ENCODE measurements at places on chromosomes 6 and 20.

DNA sequence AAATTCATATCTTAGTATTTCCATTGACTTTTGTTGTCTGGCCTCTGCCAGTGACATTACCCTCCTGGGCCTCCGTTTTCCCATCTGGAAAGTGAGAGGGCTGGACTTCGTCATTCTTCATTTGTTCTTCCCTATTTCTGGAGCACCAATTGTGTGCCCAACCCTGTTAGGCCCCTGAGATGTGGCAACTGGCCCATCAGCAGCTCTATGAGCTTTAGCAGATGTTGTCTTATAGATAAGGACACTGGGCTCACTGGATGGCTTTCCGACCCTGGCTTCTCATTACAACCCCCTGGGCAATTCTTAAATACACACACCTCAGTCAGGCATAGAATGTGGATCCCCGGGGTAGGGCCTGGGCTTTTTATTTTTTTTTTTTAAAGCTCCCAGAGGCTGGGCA, 14.7 kb downstream of the PABPC1L start:
- no peak for DNase-seq
- no peak overlapping the region for H3K4me3 ChIP-seq
- no peaks in the 10 kb centered on the region for H3K27me3 ChIP-seq
- no peaks in the 10 kb centered on the region for H3K4me1 ChIP-seq

DNA sequence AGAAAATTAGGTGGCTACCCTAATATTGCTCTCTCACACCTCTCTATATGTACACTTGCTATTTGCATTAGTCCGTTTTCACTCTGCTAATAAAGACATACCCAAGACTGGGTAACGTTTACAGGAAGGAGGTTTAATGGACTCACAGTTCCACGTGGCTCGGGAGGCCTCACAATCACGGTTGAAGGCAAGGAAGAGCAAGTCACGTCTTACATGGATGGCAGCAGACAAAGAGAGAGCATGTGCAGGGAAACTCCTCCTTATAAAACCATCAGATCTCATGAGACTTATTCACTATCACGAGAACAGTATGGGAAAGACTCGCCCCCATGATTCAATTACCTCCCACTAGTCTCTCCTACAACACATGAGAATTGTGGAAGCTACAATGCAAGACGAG, 53.4 kb downstream of the EPM2A start:
- H3K4me3 ChIP-seq = no peak overlapping the region
- no peaks in the 10 kb centered on the region for H3K4me1 ChIP-seq

GRCh38 chr20:59148701-59149493, 14.7 kb upstream of the ZNF831 start:
- H3K27me3 ChIP-seq = no peaks in the 10 kb centered on the region
- H3K36me3 ChIP-seq = peaks cover 38% of the 10 kb centered on the region
- no peak for DNase-seq
- peaks cover 91% of the 10 kb centered on the region for H3K4me1 ChIP-seq
- H3K4me3 ChIP-seq = peak overlapping the region; percentile 74

DNA sequence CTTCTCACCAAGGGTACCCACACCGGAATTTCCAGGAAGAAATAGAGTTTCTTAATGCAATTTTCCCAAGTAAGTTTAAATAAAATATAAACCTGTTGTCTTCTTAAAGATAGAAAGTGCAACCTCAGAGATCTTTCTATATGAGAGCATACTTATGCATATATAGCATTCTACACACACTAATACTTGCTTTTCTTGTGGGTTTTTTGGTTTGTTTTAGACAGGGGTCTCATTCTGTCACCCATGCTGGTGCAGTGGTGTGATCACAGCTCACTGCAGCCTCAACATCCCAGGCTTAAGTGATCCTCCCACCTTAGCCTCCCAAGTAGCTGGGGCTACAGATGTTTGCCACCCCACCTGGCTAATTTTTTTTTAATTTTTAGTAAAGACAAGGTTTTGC, 15.7 kb downstream of the AMD1 start:
- peaks cover 75% of the 10 kb centered on the region for H3K36me3 ChIP-seq
- H3K4me3 ChIP-seq = no peak overlapping the region
- H3K27ac ChIP-seq = no peak overlapping the region
- H3K4me1 ChIP-seq = peaks cover 26% of the 10 kb centered on the region
- no peaks in the 10 kb centered on the region for H3K27me3 ChIP-seq

DNA sequence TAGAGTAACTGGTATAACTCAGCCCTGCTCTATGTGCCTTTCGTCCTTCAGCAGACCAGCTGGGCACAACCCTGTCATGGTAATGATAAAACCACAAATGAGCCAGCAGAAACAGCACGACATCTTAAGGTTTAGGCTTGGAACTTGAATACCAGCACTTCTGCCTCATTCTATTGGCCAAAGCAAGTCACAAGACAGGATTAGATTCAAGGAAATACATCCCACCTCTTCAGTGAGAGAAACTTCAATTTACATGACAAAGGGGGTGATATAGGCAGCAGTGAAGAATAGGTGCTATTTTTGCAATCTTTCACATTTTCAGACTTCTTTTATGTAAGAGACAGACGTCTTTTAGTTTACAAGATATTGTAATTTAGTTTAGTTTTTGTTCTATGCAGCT, 69.8 kb upstream of the SLC35F1 start:
- H3K27ac ChIP-seq = no peak overlapping the region
- H3K4me3 ChIP-seq = no peak overlapping the region
- no peaks in the 10 kb centered on the region for H3K27me3 ChIP-seq
- DNase-seq = no peak
- no peaks in the 10 kb centered on the region for H3K4me1 ChIP-seq

All from effector memory CD8-positive, alpha-beta T cell (primary cell).